ENCODE measurements at places on chromosomes 6 and 20.

GRCh38 chr20:22307409-22307808 is 277.0 kb downstream of the FOXA2 start:
- DNase-seq = no peak

GRCh38 chr20:3739926-3740451 is 7.5 kb downstream of the HSPA12B start:
- DNase-seq = no peak

DNA sequence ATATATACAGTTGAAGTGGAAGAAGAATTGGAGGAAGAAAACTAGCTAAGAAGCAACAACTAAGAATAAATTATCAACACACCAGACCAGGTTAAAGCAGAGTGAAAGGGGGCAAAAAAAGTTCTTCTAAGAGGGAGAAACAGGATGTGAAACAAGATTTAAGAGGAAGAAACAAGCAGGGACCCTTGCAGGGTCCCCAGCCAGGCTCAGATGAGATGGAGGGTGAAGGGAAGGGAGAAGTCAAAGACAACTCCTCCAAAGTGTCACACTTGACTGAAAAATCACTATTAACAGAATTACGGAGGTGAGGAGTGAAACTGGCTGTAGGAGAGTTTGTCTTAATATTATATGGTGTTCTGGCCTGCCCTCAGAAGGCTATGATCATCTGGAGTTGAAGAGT is 65.4 kb downstream of the MTFR2 start:
- no peak for DNase-seq

DNA sequence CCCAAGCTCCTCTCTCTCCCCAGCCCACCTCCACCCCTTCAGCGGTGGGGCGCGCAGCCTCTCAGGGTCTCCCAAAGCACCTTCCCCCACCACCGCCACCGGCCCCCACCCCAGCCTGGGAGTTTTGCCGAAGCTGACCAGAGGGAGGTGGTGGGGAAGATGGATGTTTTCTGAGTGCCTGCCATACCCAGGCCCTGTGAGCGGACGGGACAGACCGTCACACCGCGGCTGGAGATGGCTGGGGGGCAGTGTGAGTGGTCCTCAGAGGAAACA is 5.7 kb downstream of the C20orf204 start:
- no peak for DNase-seq

DNA sequence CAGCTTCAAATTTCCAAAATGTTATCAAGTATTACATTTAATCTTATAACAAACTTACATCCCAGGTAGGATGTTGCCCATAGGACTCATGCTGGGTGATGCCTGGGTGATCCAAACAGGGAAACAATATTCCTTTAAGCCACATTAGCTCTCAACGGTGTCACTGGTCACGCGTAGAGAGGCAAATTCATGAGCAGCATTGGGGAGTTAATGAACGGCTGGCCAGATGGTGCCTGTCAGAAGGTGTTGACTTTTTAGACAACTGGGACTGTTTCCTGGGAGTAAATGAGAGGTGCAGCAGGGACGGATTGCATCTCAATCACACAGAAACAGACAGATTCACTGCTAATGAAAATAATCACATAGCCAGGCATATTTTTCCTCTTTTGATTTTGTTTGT is 83.3 kb upstream of the ID4 start:
- DNase-seq = no peak

DNA sequence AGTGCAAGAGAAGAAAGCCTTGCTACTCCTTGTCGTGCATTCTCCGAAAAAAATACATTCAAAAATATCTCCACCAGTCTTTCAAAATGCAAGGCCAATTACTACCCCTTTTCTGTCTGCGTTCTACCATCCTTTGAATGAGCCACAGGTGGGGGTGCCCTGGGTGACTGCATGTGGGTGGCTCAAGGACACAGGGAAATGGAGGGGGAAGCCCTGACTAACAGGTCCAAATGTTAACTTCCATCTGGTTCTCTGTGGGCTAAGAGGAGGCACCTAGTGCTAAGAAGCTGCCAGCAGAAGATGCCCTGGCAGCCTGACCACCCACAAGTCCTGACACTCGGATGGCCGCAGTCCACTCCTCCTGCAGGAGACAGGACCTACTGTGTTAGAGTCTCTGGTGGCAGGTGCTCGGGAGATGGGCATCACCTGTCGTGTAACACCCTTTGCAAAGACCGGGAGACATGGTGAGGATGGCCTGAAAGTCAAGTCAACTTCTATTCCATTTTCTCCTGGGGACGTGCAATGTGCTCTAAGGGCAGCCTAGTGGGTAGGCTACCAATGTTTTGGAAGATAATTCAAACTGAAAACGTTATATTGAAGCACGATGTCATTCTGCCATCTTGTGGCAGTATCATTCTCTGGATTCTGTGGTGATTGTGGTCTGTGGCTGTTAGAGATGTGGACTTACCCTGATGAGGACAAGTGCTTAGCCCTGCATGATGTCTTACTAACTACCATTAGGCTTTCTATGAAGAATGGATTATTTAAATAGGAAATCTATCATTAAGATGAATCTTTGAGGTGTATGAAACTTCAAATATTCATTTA is 27.4 kb upstream of the IGF2R start:
- DNase-seq = peak; percentile 10

GRCh38 chr6:147437615-147438014 is 70.9 kb upstream of the SAMD5 start:
- no peak for DNase-seq

- no peak for DNase-seq
Measured at GRCh38 chr6:34292954-34293353, 44.1 kb upstream of the SMIM29 start.

DNA sequence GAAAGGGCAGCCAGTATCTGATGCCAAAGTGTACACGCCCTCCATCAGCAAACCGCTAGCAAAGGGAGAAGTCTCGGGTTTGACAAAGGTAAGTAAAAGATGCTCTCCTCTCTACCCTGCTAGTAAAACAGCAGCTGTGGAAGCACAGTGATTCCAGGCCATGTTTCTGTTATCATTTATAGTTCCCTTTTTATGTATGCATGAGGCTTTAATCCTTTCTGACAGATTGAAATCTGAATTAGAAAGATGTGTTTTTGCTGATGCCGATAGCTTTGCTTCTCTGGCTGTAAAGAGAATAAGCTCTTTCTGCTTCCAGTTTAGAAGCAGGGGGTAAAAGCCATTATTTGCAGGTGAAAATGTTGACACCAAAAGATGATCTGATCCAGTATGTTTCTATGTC is 392.4 kb upstream of the SOX4 start:
- no peak for DNase-seq

GRCh38 chr6:37238381-37238780 is 19.2 kb upstream of the TBC1D22B start:
- DNase-seq = no peak

DNA sequence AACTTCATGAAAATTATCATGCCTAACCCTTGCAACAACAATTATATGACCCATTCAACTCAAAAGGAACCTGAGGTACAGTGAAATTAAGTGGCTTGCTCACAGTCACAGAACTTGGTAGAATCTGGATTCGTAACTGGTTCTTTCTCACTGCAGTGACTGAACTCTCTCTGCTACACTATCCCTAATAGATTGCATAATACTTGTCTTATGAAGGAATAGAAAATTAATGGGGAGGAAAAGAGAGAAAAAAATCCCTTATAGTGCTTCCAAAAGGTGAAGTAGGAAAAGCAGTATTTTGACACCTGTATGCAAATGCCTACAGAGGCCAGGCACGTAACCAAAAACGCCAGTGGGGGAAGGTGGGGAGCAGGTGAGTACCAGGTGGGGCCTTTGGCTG is 186.6 kb downstream of the LY86 start:
- DNase-seq = no peak

DNA sequence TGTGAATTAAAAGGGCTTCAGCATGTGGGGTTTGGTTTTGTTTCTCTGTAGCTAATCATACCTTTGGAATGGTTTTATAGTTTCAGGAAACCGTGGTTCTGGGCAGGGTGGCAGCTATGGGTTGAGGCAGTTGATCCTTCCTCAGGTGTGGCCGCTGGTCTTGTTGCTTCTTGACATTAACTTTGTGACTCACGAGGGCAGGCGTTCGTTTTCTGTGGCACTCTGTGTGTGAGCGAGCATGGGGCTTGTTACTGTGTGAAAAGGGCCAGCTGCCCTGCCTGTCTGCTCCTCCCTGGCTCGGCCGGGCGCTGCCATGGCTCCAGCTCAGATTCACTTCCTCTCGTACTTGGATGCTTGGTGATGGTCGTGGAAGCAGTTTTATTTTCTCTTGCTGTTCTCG is 16.2 kb downstream of the DNAJC5 start:
- no peak for DNase-seq

- peak; percentile 45 for DNase-seq
Measured at GRCh38 chr6:111989743-111990142, 64.2 kb upstream of the CCN6 start.

GRCh38 chr6:136282906-136283305 is 6.7 kb downstream of the BCLAF1 start:
- DNase-seq = no peak

- no peak for DNase-seq
Measured at GRCh38 chr6:129789974-129790373, 71.1 kb downstream of the TMEM244 start.

DNA sequence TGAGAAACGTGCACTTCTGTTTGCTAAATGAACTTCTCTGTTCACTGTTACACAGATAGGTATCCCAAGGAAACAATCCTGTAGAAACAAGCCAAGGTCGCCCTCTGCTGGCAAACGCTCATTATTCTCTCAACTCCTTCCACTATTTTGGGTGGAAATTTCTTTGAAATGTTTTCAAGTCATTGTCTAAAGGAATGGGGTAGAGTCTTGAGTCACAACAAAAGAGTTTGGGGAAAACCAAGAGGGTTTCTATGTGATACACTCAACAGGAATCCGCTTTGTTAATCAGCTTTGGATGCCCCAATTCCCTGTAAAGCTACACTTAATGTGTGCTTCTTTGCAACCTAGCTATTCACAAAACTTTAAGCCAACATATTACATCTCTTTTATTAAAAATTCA is 4.6 kb upstream of the RAE1 start:
- peak; percentile 66 for DNase-seq

- no peak for DNase-seq
Measured at GRCh38 chr6:142316791-142317368, 15.1 kb downstream of the ADGRG6 start.

DNA sequence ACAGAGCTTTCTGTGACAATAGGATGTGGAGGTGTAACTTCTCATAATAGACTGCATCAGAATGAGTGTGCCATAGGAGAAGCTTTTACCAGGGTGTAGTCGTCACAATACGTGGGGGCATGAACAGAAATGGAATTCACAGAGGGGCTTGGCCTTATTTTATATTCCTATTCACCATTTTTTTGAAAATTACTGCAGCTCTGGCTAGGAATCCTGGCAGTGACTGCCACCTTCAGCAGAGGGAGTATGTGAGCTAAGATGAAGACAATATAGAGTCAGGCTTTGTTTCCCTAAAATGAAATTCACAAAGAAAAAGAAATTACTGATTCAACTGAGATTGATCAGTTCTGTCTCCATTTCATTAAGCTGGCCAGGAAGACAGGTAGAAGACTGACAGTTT is 13.9 kb downstream of the TOMM6 start:
- DNase-seq = no peak

GRCh38 chr6:149499066-149499465 is 14.3 kb upstream of the ZC3H12D start:
- no peak for DNase-seq
